ENCODE measurements at places on chromosomes 16 and 17.
A peak's percentile ranks its signal among the peaks of the same experiment; 100 is the strongest.

DNA sequence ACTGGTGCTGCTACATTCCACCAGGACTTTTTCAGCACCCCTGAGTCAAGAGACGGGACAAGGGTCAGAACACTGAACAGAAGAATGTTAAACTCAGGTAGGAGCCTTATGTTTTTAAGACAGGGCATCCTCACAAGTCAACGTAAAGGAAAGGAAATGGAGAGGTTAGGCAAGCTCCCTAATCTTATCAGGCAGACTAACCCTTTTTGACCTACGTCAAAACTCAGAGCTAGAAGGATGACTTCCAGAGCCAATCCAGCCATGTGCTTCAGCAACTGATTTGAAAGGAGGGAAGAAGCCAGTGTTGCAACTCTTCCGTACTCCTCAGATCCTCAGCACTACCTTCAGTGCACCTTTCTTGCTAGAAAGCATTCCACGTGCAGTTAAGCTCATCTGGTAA is 46.8 kb downstream of the REXO5 start:
- DNase-seq, result no peak

DNA sequence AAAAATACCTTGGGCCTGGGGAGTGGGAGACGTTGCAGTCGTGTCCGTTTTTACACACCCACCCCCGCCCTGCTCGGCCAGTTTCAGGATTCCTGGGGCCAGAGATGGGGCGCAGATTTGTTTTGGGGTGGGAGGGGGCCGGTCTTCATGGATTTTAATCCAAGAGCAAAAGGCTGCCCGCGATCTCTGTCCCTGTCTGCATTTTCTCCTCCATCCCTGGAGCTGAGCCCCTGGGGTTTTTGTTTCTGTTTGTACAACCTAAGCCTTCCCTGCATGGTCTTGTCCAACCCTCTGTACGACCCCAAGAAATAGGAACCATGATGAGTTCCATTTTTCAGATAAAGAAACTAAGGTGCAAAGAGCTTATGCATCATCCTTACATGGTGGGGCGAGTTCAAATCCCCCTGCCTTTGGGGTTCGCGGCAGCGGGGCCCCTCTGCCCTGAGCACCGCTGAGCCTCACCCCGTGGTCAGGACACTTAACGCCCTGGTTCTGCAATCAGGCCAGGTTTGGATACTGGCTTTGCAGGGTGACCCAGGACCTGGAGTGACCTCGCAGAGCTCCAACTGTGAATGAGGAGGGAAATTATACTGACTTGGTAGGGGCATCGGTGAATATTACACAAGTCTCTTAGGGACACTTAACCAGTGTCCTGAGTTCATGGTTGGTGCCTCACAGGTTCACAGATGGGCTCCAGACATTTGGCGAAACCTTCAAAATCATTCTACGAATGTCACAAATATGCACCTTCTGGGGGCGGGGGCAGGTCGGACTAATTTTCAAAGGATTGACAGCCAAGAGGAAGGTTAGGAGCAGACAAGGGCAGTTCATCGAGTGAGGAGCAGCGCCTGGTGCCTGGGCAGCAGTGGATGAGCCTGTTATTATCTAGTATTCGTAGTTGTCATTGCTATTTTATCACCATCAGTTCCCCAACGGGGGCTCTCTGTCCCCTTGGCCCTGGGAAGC is 4.1 kb upstream of the FOXF1 start:
- DNase-seq, result no peak

DNA sequence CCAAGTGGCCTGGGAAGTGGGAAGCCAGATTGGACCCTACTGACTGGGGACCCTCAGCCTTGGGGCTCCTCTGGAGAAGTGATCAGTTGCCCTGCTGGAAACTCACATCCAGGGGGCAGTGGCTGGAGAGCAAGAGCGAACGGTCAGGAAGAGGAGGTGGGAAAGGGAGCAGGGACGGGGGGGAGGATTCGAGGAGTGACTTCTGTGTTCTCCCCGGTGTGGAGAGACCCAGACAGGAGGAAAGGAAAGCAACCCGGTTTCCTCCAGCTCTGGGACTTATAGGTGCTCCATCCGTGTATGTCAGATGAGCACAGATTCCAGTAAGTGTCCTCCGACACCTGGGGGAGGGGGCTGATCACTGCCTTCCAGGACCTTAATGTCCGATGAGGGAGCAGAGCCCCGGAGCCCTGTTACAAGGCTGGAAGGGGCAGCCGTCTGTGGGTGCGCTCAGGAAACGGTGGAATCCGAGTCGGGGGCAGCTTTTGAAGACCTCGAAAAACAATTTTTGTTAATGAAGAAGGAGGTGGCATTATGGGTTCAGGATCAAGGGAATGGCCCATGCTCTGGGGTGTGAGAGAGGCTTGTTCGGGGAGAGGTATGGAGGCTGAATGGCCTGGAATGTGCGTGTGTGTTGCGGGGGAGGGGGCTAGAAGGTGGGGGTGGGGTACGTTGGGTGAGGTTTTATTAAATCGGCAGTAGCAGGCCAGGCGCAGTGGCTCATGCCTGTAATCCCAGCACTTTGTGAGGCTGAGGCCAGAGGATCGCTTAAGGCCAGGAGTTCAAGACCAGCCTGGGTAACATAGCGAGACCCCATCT is 34.8 kb upstream of the NDRG4 start:
- DNase-seq, result no peak

DNA sequence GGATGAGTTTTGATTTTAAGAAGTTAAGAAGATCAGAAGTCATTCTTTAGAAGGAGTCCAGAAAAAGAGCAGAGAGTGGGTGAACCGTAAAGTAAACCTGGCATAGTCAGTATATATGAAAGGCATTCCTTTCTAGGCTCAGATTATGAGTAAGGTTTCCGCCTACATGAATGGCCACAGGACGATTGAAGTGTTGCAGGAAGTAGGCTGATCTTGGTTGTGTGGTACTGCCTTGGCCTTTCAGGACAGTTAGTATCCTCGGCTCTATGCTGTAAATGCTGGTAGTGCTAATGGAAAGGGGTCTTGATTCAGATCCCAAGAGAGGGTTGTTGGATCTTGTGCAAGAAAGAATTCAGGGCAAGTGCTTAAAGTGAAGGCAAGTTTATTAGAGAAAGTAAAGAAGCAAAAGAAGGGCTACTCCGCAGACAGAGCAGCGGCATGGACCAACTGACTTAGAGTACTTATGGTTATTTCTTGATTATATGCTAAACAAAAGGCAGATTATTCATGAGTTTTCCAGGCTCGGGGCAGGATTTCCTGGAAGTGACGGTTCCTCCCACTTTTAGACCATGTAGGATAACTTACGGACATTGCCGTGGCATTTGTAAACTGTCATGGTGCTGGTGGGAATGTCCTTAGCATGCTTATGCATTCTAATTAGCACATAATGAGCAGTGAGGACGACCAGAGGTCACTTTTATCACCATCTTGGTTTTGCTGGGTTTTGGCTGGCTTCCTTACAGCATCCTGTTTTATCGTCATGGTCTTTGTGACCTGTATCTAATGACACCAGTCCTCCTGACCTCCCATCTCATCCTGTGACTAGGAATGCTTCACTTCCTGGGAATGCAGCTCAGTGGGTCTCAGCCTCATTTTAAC is 164.8 kb downstream of the SNX29 start:
- DNase-seq, result peak; percentile 42

- DNase-seq, result peak; percentile 73
Measured at GRCh38 chr16:53131363-53132071, 76.7 kb downstream of the CHD9 start.

DNA sequence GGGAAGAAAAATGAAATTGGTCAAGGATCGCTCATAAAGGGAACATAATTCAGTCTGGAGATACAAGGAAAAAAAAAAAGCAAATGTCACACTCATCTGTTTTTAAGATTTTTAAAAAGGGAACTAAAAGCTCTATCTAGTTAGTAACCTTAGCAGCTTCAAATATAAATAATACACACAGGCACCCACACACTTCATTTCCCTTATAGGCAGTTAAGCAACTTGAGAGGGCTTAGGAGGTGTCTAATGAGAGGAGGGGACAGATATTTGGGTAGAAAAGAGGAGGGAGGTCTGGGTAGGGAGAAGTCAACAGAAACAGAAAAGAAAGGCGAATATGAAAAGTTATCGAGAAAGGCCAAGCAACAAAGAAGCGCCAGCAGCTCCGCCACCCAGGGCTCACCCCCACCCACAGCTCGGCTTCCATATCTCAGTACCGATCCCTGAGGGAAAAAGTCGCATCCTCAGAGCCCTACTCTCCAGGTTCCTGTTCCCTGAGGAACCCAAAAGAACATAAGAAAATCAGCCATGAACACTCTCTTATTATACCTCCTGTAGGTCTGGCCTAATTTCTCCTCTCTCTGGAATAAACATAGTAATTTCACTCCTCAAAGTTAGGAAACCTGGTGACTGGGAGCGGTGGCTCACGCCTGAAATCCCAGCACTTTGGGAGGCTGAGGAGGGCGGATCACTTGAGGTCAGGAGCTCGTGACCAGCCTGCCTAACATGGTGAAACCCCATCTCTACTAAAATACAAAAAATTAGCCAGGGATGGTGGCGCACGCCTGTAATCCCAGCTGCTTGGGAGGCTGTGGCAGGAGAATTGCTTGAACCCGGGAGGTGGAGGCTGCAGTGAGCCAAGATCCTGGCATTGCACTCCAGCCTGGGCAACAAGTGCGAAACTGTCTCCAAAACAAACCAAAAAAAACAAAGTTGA is 69.6 kb upstream of the RCVRN start:
- DNase-seq, result peak; percentile 41

DNA sequence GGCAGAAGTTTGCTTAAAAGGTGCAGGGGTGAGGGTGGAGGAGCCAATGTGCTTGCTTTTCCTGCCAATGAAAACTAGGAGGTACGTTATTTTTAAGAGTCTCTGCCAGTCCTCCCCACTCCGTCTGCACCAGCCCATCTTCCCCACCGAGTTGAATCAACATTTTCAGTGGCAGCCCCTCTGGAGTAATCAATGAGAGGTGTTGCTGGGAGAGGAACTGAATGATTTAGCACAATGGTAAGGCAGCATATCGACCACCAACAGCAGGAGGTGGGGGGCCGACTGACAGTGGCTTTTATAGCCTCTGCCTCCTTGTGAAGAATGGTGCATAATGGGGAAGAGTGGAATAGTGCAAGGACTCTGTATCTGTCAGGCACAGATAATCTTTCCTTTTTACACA is 1465.0 kb upstream of the GOT2 start:
- DNase-seq, result no peak

DNA sequence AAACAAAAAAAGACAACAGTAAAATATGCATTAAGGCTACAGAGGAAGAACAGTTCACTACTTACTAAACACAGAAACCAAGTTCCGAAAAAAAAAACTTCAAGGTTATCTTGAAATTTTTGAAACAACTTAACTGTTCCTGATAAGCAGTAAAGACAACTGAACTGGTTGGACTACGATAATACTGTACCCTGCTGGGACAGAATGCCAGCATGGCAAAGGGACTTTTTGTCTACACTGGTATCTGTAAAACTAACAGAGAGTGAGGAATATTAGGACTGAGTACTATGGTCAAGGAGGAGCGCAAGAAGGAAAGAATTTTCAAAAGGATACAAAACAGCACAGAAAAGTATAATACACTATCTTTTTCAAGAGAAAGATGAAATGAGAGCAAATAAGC is 19.8 kb downstream of the SETD6 start:
- DNase-seq, result no peak

DNA sequence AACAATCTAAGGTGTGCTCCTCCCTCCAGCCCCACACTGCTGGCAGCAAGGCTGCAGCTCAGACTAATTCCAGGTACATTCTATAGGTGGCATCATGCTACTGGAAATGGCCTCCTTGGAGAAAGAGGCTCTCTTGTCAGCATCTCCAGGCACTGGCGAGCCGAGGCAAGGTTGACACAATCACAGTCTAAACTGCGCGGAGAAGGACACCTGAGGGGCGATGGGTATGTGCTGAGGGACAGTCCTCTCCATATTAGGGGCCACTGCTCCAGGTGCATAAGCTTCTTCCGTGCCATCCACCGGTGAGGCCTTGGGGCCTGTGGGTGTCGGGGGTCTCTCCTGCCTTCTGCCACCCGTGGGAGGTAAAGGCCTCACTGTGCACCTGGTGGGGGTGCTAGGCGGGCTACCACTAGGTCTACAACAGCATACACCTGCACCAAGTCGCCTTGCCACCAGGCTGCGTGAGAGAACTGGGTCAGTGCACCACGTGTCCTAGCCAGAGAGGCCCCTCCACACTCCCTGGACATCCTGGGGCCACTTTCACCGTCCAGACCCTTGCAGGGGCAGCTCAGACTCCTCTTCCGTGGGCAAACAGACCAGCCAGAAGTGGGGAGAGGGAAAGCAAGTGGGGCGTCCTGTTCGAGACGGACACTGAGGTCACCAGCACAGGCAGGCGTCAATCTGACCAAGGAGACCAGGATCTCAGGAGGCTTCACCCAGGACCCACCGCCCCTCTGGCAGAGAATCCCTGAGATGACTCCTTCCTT is 12.1 kb upstream of the CBX8 start:
- no peak for DNase-seq

GRCh38 chr16:11915114-11915643 is 577 bp downstream of the GSPT1 start:
- DNase-seq, result peak; percentile 68

- no peak for DNase-seq
Measured at GRCh38 chr16:85498607-85499006, 114.5 kb upstream of the GSE1 start.

GRCh38 chr16:16890964-16891363 is 512.0 kb downstream of the NPIPA7 start:
- DNase-seq, result no peak

- no peak for DNase-seq
Measured at GRCh38 chr17:50847566-50847965, 12.2 kb downstream of the WFIKKN2 start.

GRCh38 chr17:40345994-40346764 is 18.4 kb downstream of the GJD3 start:
- no peak for DNase-seq

GRCh38 chr16:14586637-14587305 is 43.3 kb downstream of the PARN start:
- no peak for DNase-seq

GRCh38 chr17:4768298-4768697 is 3.4 kb upstream of the TM4SF5 start:
- DNase-seq, result peak; percentile 87

DNA sequence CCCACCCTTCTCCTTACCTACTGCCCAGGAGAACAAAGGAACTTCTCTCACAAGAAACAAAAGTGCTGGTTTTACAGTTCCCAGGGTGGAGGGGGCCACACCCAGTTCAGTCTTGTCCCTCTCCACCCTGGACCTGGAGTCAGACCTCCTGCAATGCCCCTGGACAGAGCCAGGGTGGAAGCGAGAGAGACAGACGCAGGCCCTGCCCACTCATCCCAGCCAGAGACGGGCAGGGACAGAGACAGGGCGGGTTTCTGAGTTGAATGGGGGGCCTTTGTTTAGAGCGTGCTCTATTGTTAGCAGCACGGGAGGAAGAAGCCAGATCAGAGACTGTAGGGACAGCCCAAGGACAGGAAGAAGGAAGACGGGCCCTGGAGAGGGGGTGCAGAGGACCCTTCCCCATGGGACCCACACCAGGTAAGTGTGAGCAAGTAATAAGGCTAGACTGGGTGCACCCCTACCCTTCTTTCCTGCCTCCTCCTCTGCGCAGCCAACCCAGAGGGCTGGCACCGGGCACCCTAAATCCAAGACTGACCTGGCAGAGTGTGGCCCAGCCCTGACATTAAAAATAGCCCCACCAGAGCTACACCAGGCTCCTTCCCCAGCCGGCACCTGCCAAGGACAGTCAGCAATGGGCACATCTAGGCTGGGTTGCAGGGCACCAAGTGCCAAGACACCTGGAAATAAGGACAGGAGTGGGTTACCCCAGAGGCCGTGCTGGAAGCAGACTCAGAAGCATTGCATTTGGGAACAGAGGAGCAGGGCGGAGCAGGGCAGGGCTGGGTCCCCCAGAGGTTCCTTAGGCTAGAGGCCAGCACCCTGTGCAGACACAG is 10.9 kb downstream of the JUP start:
- no peak for DNase-seq

- DNase-seq, result no peak
Measured at GRCh38 chr17:17749025-17749772, 67.9 kb downstream of the RAI1 start.

Measured in inflammatory macrophage (primary cell).